ENCODE measurements at places on chromosomes 4 and X.

- DNase-seq, result no peak
Measured at GRCh38 chr4:41399231-41399630, 138.7 kb upstream of the LIMCH1 start.

GRCh38 chr4:104163820-104164219, 330.9 kb downstream of the CXXC4 start:
- no peak for DNase-seq

DNA sequence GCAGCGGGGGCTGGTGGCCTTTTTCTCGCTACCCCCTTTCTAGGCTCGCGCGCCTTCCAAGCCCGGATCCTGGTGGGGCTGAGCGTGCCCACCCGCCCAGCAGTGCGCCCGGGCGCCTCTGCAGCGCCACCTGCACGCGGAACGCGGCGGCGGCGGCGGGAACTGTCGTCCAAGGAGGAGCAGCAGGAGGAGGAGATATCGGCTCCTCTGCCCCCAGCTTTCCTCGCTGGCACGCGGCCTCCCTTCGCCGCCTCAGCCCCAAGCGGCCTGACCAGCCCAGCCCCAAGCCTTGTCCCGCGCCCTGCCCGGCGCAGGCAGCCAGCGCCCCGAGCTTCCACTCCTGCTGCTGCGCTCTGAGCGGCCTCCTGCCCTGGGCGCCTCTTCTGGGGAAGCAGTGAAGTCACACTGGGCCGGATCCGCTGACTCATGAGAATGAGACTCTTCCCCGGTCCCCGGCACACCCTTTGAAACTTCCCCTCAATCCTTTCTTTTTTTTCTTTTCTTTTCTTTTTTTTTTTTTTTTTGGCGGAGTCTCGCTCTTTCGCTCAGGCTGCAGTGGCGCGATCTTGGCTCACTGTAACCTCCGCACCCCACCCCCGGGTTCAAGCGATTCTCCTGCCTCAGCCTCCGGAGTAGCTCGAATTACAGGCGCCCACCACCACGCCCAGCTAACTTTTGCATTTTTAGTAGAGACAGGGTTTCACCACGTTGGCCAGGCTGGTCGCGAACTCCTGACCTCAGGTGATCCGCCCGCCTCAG, 10.6 kb upstream of the ELF4 start:
- DNase-seq, result peak; percentile 74

GRCh38 chrX:105263171-105263570, 42.7 kb upstream of the TEX13A start:
- DNase-seq, result no peak

DNA sequence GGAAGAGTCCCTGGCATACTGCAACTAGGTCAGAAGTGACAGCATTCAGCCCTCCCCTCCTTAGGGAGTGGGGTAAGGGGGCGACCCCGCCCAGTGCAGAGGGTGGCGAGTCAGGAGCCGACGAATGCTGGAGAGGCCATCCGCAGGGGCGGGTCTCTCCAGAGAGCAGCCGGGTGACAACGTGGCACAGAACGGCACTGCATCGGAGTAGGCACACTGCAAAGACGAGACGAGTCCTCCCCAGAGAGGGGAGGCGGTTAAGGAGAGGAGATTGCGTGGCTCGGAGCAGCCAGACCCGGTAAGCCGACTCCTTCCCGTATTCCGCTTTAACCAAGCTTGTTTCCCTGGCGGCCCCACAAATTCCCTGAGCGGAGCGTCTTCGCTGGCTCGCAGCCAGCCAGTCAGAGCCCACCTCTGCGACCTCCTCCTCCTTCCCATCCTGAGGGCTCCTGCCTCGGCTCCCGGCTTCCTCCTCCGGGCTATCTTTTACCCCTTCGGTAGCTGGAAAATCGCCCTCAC, 54.9 kb downstream of the LINC00632 start:
- DNase-seq, result no peak

DNA sequence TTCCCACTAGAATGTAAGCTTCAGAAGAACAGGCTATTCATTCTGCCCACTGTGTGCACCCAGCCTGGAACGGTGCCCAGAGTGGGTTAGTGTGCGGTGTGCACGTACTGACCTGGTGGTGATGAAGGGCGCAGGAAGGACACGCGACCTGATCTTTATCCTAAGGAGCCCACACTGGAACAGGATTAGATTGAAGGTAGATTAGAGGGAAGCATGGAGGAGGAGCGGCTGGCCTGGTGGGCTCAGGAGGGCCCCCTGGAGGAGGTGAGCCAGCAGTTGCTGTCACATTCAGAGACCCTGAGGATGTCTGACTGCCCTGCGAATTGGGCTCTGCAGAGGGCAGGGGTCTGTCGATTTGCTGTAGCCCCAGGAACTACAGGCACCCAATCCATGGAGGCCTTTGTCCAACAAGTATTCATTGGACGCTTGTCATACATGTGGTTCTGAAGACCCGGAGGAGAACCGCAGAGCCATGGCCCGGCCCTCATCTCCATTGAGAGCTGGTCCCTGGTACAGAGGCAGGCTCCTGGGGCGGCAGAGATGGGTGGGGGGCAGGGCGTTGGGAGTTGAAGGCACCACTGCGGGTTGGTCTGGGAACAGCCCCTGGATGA, 73.2 kb downstream of the HTRA3 start:
- DNase-seq, result no peak

GRCh38 chr4:24010994-24011393, 121.1 kb upstream of the PPARGC1A start:
- no peak for DNase-seq

DNA sequence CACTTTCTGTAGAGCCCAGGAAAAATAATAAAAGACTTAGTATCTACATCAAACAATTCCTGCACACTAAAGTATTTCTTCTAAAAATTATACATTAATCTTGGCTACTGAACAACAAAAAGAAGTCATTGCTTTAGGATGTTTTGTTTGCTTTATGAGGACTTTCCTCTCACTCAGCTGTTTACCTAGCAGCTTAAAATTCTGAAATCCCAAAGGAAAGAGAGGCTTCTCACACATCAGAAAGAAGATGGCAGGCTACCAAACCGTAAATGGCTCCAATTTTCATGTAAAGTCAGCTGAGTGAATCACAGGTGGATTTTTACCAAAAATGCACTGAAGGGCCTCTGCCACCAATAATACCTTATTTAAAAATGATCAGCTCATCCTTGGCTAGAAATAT, 9.0 kb upstream of the TRPC3 start:
- DNase-seq, result no peak

GRCh38 chrX:144335402-144335801, 451.5 kb downstream of the UBE2NL start:
- DNase-seq, result no peak

DNA sequence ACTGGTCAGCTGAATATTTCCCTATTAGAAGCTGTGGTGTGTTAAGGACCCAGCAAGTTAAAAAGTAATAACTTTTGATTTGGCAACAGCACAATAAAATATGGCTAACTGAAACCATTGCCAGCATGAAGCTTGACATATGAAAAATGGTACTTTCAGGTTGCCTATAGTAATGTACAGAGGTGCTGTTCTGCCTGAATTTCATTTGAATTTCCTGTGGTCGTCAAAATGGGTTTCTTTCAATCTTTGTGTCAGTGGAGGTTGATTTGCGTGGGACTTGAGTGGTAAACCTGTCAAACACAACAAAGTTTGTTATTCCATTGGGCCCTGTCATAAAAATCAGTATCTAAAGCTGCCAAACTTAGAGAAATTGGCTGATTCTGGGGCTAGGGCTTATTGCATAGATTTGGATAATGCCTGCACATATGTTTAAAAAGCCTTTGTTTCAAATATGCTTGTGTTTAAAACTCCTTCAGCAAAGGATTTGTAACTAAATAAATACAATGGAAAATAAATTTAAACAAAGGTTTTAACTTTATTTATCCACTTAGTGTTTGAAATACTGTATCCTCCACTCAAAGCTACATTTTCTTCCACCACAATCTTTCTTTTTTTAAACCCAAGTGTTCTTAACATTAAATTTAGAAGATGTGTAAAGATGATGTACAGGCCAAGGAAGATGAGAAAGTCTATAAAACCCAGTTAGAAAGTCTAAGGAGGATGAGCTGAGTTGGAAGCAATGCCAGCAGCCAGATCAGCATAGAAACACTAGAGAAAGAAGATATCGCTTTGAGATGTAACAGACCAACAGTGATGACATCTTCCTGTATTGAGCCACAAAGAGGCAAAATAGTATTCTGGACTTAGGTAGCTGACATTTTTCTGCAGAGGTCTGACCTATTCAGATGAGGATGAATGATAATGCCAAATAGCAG, 134.8 kb upstream of the GIMD1 start:
- DNase-seq, result no peak

DNA sequence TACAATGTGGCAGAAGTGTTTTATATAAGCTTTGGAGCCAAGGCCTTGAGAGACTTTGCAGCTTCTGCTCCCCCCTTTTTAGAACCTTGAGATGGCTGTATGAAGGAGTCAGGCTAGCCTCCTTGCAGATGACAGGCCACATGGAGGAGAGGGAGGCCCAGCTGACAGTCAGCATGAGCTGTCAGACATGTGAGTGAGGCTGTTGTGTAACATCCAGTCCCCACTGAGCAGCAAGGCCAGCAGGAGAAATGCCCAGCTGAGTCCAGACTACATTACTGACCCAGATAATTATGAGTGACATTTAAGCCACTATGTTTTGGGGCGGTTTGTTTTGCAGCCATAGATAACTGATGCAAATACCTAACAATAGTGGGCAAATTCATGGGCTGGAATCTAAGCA, 515.3 kb upstream of the ARX start:
- DNase-seq, result no peak

- no peak for DNase-seq
Measured at GRCh38 chr4:176261481-176261880, 7.5 kb downstream of the ASB5 start.
